Activated CD4-positive, alpha-beta T cell treated with anti-CD3 and anti-CD28 coated beads for 1 hour (primary cell): ENCODE measurements at places on chromosomes 3 and 15.

DNA sequence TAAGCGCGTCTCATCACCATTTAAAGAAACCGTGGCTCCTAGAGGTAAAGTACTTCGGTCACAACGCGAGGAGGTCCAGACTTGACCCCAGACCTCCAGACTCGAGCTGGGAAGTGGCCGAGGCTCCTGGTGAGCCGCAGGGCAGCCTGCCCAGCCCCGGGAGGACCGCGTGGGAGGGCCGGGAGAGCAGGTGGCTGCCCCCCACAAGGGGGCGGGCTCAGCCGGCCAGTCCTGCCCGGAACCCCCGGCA lies at the start of gene SLC27A2:
SLC27A2 (plus strand) TSS at position 228 of the 250 bp plus-strand sequence. CDS start 232 bp downstream, outside the sequence.
- no peak for DNase-seq

GRCh38 chr3:127147291-127147885 lies 45.5 kb upstream of the PRR23E start:
- DNase-seq: no peak

GRCh38 chr15:40229956-40230355 lies 8.9 kb upstream of the PAK6 start:
- DNase-seq: no peak

GRCh38 chr3:16837602-16838001 lies 47.2 kb upstream of the PLCL2 start:
- no peak for DNase-seq

DNA sequence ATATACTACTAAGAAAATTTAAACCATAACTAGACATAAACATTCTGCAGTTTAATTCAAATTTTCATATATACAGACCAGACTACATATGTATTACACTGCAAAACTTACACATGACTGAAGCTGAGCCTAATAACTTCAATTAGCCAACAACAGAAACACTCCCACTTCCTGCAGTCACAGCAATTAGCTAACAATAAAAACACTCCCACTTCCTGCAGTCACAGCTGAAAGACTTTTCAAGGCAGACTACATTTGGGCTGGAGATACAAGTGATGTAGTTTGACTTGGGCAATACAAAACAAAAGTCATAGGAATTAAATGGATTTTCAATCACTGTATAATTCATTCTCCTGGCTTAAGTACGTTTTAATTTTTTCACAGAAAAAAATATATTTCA lies 10.3 kb downstream of the TM2D3 start:
- DNase-seq: no peak

- no peak for DNase-seq
These were observed 11.4 kb upstream of the OCA2 start for GRCh38 chr15:28110481-28110881.

GRCh38 chr3:114484919-114485318 lies 191.1 kb downstream of the TIGIT start:
- no peak for DNase-seq

- DNase-seq: no peak
These were observed 544.1 kb downstream of the TUSC7 start for GRCh38 chr3:117253636-117254035.

GRCh38 chr3:133788024-133788423 lies 17.6 kb upstream of the SRPRB start:
- no peak for DNase-seq

- DNase-seq: peak; percentile 37
These were observed 92.7 kb downstream of the LRRC28 start for GRCh38 chr15:99343881-99344551.

GRCh38 chr15:63597038-63597790 lies at the start of gene FBXL22:
Gene FBXL22 (plus strand): TSS chr15:63597387. CDS start chr15:63597393, 6 bp downstream.
- DNase-seq: no peak

GRCh38 chr3:68771681-68772080 lies 160.7 kb downstream of the TAFA4 start:
- no peak for DNase-seq

GRCh38 chr3:128572013-128572412 lies 78.6 kb downstream of the RPN1 start:
- no peak for DNase-seq

DNA sequence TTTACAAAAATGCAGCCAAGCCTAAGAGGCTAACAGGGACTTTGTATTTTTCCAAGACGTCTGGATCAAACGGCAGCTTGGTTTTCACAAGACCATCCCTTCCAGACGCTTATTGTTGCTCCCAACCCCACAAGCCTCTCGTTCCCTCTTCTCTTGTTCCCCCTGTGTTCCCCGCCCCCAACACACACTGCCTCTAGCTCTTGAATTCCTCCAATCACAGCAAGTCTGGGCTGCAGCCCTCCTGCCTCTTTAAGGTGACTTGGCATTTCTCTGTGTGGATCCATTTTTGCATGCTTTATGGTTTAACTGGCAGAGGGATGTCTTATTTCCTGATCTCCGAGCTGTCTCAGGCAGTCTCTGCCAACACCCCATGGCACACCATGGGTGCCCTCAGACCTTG lies 182.2 kb downstream of the ABHD5 start:
- DNase-seq: no peak

- no peak for DNase-seq
These were observed 28.6 kb upstream of the C3orf80 start for GRCh38 chr3:160196511-160197104.

DNA sequence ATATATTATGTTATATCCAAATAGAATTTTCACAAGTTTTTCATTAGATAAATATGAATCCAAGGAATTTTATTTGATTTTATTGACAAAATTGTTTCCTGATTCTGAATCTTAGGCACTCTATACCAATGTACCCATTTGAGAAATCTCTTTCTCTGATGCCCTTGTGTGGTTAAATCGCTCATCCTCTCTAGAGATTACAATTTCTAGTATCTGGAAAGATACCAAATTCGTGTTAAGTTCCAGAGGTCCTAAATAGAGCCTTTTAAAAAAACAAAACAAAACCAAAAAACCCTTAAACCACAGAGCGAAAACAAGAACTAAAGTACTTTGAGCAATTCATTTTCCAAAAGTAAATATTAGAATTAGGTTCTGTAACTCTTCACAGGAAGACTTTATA lies 20.0 kb downstream of the SATB1 start:
- no peak for DNase-seq

- no peak for DNase-seq
These were observed 288.7 kb downstream of the SOX2 start for GRCh38 chr3:182000447-182000846.

- DNase-seq: no peak
These were observed 28.9 kb upstream of the LPP start for GRCh38 chr3:188125076-188125475.

DNA sequence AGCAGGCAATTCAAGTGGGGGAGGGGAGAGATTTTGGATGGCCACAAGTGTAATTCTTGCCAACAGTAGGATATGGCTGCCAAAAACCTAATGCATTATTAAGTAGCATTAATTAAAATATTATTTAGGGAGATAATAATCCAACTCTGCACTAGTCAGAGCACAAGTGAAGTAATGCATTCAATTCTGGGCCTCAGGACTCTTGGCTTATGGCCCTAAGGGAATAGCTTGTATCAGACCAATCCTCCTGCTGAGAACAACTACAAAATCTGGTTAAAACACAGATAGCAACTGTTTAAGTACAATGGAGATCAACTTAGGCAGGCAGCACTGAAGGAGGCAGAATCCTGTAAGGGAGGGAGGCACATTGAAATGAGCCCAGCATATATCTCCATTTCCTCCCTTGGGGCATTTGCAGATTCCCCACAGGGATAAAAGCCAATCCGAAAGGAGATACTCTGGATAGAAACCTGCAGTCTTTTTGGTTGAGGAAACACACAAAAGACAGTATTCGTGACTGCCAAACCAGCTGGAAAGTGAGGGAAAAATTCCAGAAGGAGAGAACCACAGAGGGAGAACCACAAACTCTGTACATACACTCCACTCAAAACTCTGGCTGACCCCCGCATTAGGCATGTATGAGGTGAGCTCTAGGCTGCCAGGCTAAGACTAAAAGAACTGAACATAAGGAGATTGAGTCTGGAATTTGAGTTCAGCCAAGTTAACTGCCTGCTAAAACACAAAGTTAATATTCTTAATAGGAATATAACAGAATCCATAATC lies 57.4 kb downstream of the ETFA start:
- no peak for DNase-seq

- DNase-seq: no peak
These were observed 366.3 kb downstream of the TIGIT start for GRCh38 chr3:114660124-114660523.

- DNase-seq: no peak
These were observed 135.8 kb downstream of the GREM1 start for GRCh38 chr15:32853592-32853991.

- DNase-seq: no peak
These were observed 61.7 kb downstream of the TFDP2 start for GRCh38 chr3:142087676-142088075.

DNA sequence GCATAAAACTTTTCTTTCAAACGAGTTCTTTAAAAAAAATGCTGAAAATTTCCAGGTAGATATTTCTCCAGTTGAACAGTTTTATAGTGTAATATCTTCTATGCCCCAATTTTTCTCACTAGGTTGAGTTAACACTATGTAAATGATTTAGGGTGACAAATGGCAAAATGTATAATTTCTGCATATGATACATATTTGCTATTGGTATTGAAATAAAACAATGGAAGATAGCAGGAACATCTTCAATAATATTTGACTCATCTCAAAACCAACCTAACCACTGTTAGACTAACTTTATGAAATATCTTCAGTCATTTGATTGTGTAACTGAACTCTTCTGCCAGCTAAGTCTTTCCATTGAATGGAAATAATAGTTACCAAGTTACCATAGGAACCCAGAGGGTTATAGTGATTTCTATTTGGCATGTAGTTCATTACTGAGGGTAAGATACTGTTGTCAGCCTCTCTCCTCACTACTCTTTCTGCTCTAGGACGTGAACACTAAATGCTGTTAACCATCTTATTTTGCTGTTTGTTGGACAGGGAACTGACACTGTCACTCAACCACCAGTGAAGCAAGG lies 824.7 kb upstream of the NECTIN3 start:
- DNase-seq: no peak

GRCh38 chr15:42494998-42495360 lies 455 bp upstream of the SNAP23 start:
- DNase-seq: no peak
